NCI-H187 (cell line): ENCODE measurements at places on chromosomes 5 and 9.

DNA sequence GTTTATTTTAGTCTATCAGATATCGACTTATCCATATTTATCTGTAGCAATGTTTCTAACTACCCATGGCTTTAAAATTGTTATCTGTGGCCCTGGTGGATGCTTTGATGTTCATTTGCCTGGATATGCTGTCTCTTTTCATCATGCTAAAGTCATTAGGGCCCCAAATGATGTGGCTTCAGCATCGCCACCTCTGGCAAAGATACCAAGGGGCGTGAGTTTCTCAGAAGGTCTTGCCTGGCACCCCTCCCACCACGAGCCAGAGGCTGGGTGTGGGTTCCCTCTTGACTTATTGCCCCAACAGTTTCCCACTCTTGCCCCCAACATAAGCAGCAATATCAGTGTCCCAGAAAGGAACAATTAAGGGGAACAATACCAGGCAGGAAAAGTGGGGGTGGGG, 5.4 kb downstream of the ROPN1L start:
- no peak for DNase-seq

DNA sequence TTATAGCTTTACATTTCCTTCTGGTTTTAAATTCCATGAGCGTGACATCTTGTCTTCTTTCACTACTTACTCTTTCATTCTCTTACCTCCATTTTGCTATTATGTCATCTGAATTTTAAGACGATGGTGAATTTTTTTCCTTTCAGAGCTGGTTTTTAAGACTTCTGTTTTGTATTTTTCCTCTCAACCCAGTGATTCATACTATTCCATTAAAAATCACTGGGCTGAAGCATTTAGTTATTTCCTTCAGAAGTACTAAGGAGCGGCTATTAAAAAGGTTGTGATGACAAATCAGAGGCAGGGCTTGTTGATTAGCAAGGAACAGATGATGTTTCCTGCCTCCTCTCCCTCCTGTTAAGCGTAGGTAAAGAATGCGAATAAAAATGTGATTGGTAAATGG, 16.5 kb downstream of the AGXT2 start:
- no peak for DNase-seq

- no peak for DNase-seq
Observed at GRCh38 chr5:127684726-127685467, 18.3 kb upstream of the CCDC192 start.

DNA sequence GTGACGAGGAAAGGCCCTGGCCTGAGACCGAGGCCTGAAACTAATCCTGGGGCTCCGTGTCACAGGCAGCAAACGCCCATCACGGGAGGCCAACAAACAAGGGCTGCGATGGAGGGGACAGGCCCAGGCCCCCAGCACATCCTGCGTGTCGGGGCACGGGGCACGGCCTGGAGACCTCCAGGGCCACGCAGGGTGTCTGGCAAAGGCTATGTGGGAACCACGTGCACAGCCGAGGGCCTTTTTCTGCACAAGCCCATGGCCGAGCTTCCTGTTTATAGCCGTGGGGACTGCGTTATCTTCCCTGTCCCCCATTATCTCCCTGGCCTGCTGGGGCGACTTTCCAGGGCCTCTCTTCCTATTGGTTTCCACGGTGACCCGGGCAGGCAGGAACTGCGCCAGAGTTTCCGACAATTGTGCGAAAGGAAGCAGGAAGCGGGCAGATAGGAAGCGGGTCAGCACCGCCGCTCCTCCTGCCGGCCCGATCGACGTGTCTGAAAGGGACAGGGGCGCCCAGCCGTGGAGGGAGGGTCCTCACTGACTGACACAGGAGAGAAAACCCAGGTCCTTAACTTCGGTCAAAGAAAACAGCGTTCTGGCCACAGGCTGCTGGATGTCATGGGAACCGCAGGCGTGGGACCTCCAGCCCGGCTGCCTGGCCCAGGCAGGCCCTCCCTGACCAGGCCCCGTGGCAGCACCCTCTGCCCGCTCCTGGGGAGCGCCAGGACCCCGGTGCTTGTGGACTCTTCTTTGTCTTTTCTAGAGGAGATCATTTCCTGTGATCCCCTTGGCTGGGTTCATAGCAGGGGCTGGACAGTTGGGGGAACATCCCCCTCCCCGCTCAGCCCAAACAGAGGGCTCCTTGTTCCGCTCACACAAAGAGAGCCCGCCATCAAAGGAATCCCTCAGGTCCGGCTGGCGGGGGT, 29.1 kb upstream of the SEC16A start:
- DNase-seq: no peak

GRCh38 chr9:132241483-132241839, 79.6 kb downstream of the NTNG2 start:
- DNase-seq: no peak

GRCh38 chr5:81425569-81425968, 31.6 kb upstream of the ACOT12 start:
- DNase-seq: no peak

DNA sequence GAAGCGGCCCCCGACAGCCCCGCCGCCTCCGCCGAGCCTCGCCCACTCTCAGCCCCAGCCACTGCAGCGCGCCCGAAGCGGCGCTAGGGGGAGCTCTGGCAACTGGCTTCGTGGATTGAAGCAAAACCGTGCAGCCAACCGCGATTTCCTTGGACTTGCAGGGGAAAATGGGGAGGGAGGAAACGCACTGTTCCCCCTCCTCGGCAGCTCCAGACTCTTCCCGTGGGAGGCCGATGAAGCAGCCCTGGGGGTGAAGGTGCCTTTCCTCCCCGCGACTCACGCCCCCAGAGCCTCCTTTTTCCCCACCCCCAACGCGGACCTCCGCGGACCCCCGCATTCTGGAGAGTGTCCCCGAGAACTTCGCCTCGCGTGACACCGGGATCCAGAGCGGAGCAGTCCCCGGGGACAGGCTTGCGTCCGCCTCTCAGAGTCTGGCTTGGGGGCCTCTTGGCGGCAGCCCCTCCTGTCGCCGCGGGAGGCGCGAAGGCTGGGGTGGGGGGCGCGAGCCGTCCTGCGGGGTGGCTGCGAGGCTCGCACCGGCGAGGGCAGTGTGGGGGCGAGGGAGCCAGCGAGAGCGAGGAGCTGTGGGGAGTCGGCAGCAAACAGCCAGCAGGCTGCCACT, 3.8 kb downstream of the IER5L start:
- peak; percentile 27 for DNase-seq

GRCh38 chr9:109766351-109766750, 13.6 kb upstream of the PALM2AKAP2 start:
- DNase-seq: no peak

DNA sequence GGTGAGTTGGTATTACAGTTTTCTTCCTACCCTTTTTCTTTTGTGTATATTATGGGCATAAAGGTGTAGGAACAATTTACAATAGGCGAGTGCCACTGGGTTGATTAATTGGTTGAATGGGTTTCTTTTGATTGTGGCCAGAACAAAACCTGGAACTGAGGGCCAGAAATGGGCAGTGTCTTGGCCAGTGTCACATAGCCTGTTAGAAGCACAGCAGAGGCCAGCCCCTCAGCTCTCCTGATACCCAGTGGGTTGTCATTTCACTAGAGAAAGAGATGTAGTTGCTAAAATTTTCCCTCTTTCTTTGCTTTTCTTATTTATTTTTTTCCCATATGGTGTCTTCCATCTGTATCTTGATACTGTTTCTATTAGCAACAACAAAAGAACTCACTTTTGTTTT, 38.8 kb upstream of the SEMA6A start:
- DNase-seq: no peak

DNA sequence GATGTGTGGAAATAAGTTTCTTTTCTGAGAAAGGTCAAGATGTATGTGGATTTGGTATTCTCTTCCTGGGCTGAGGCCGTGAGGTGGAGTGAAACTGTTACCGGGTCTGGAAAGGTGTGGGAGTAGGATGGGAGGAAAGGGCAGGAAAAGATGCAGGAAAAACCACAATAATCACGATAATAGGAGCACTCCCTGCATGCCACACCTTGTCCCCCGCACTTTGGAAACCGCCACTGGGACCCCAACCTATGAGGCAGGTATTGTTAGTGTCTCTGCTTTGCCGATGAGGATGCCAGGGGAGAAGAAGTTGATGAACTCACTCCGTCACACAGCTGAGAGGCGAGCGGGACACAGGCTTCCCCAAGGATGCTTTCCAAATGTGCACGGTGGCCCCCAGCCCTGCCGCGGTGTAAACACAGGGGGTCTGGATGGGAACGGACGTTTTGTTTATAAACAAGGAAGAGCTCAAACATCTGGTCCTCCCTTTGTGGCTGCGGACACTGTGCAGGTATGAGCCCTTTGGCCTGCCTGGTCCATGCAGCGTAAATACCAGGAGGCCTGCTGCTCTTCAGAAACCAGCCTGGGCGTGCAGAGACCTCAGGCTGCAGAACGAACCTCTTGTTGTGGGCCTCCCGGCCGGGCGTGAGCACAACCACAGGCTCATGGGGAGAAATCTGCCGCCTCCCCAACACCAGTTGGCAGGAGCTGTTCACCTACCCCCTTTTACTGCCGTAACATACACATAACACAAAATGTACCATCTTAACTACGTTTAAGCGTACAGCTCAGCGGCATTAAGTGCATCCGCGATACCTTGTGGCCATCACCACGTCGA, 126.7 kb downstream of the COL23A1 start:
- no peak for DNase-seq

GRCh38 chr5:86686046-86686445, 68.3 kb downstream of the COX7C start:
- no peak for DNase-seq

DNA sequence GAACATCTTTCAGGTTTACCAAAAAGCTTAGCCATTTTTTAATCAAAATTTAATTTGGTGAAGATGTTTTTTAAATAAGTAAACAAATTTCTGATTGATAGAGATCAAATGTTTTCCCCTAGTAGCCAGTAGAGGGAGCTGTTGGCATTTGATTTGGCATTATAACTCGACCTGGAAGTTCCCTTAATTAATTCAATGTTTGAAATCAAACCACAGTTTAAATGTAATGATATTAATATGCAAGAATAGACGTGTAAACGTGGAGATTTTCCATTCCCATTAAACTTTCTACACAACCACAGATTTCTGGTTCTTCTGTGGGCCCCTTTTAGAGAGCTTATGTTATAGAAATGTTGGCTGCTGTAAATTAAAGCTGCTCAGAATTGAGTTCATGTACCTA, 148.1 kb upstream of the MPDZ start:
- peak; percentile 10 for DNase-seq

DNA sequence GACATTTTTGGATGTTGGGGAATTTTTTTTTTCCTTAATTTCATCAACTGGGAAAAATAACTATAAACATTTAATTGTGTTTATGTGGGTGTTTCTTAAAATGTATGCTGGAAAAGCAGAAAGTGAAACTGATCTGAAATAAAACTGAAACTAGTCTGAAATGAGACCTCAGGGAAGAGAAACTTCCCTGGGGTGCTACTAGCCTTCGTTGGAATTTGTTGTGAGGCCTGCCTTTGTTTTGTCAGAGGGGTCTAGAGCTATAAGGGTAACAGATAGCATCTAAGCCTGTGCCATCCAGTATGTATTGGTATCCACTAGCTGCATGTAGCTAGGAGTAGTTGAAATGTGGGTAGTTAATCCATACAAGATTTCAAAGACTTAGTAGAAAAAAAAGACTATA, 10.4 kb downstream of the ZNF618 start:
- DNase-seq: no peak

DNA sequence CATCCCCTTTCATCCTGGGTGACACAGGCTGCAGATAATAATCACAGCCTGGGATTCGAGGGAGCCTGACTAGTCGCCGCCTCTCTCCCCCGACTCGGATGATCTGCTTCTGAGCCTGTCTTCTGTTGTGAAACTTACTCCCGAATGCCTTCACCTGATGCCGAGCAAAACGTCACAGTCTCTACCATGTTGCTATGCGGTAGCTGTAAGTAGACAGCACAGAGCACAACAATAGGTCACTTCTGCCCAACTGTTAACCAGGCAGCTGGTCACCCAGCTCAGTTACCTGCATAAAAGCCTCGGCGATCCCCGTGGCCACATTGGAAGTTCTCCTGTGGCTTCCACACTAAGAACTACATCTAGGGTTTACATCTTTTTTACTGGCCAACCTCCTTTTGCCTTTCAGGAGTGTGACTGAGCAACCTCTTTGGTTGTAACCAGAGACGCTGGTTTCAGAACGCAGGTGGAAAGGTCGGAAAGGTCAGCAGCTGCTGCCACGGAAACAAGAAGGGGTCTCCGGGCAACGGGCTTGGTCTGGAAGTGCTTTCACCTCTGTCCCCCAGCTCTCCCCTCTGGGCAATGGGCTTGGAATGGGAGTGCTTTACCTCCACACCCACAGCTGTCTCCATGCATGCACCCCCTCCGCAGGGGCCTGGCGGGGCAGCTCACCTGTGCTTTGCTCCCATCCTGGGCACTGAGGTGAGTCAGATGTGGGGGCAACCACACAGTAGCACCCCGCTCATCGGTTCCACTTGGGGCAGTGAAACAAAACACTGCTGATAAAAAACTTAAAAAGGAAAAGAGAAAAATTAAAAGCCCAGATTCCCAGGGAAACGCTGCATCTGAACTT, 7.6 kb upstream of the PPP1R26 start:
- no peak for DNase-seq
